Stimulated activated CD8-positive, alpha-beta memory T cell treated with anti-CD3 and anti-CD28 coated beads, Interleukin-2, amount 100 ng/mL, for 48 hours (primary cell): ENCODE measurements at places on chromosomes 3 and 15.

GRCh38 chr15:39127151-39127790, 453.6 kb upstream of the THBS1 start:
- DNase-seq = no peak

DNA sequence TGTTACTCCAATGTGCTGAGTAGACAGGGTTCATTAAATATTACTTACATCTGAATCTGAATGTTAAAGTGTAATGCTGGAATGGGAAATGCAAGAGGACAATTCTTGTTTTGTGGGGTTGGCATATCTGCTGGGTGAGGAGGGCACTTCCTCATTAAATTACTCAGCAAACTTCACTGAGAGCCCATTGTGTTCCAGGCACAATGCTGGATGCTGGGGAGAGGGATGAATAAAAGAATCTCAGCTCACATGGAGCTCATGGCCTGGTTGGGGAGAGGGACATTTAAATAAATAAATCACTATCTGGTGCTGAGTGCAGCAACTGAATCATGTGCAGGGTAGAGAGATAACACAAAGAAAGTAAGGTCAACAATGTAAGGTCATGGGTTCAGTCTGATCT, 199.2 kb upstream of the CFAP20DC start:
- DNase-seq = no peak

GRCh38 chr3:111636366-111636885, 41.3 kb upstream of the ZBED2 start:
- DNase-seq = no peak

GRCh38 chr3:144332868-144333267, 361.2 kb downstream of the DIPK2A start:
- no peak for DNase-seq
